ENCODE measurements at places on chromosomes 11 and 22.

DNA sequence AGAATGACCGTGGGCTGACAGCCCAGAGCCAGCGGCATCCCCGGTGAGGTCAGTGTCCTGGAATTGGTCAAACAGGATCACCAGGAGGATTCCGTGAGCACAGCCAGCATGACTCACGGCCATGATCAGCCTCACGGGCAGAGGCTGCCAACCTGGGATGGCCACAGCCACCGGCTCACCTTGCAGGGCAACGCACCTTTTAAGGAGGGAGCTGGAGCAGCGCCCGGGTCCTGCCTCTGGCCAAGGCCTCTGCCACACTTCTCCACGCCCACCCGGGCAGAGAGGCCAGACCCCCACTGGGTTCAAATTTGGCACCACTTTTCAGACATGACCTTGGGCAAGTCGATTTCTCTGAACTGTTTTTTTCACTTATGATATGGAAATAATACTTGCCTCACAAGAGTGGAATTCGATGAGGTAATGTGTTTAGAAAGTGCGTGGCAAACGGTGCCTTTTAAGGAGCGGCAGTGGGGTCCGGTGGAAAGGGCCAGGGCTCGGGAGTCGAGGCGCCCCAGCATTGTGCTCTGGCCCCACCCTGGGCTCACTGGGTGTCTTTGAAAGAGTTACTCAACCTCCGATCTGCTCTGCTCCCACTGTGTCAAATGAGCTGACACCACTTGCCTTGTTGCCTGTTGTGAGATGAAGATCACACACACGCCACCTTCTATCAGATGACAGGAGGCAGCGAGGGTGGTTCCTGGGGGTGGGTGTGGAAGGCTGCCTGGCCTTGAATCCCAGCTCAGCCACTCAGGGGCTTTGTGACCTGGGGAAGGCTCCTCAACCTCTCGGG lies 16.0 kb downstream of the TXN2 start:
- DNase-seq = peak; percentile 35

DNA sequence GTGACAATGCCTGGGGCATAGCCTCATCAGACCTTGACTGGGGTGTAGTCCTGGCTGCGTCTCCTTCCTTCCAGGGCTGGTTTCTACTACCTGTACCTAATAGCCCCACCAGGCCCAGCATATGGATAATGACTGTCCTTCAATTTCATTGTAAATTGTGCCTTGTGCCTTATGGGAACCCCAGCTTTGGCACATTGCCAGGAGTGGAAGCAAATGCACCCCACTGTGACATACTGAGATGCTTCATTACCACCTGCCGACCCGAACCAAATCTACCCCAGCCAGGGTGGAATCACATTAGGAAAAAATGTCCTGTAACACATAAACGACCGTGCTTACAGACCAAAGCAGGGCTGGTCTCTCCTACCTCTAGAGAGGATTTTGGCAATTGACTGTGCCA lies 7.3 kb downstream of the TOP3B start:
- no peak for DNase-seq

DNA sequence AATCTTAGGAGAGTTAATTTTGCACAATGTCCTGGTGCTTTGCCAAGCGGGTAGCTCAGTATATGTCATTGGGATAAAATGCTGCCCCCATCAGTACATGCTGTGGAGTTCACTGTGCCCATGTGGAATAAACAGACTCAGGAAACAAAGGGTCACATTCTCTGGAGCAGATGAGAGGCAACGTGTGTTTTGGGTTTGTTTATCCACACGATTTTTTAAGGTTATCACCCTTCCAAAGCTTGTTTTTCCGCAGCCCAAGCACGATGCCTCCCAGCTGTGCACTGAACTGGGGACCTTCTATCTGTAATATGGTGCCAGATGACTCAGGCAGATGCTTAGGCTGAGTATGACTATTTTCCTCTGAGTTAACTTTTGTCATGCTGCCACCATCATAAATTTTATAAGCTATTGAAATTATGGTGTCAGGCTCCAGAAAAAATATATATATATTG lies 6.5 kb downstream of the OR4D6 start:
- DNase-seq = no peak

GRCh38 chr22:47205554-47205953 lies 443.1 kb downstream of the TBC1D22A start:
- DNase-seq = no peak

DNA sequence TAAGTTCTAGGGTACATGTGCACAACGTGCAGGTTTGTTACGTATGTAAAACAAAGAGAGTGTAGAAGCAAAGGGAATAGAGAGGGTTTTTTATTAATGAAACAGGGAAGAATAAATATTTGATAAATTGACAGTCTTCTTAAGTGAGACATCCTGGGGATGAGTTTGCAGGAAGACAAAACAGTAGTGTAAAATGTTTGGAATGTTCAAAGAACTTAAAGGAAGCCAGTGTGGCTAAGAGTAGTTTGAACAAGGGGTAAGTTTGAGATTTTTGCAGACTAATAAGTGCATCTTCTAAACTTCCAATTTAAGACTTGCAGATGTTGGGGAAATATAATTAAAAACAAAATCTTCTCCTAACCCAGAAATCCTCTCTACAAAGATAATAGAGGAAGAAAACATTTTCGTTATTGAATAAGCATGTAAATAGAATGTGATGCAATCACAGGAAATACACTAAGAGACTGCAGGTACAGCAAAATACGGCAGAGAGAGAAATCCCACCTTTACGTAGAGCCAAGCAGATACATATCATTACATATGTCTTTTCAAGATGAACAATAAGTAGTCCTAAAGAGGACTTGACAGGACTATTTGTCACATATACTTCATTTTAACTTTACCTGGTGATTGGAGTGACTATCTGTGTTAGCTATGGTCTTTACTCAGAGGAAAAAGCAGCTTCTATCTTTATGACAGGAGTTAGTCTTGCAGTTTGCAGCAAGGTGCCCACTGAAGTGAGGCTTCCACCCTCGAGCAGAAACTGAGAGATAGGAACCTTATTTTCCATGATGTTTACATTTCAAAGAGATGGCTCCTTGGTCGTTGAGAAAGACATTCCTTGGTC lies 402.1 kb downstream of the CNTN5 start:
- no peak for DNase-seq

- DNase-seq = no peak
Observed at GRCh38 chr11:115930291-115930690, 426.1 kb upstream of the CADM1 start.

- no peak for DNase-seq
Observed at GRCh38 chr11:66915046-66915832, 42.9 kb downstream of the PC start.

DNA sequence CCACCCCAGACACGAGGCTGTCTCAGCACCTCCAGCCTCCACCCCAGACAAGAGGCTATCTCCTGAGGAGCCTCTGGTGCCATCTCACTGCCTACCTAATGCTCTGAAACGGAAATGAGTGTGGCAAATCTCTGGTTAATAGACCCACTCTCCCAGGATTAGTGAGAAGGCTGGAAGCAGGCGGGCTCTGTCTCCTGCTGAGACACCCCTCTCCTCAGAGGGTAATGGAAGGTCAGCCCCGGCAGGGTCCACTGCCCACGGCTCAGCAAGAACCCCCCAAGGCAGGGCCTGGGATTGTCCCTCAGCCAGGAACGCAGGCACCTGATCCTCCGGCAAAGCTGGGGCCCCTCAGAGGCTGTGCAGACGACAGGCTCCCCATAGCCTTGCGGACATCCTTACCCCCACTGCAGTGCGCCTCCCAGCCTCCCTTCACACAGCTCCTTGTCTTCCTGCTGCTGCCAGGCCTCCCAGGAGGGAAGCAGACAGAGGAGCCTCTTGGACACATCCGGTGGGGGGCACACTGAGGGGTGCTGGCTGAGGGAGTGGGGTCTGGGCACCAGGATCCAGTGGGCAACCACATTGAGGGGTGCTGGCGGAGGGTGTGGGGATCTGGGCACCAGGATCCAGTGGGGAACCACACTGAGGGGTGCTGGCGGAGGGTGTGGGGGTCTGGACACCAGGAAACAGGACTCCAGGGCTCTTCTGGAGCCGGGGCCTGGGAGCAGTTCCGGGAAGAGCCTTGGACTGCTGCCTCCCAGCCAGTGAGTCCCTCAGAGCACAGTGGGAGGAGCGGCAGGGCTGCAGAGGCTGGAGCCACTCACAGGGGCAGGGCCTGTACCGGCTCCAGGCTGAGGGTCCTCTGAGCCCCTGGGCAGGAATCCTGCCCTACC lies 13.1 kb downstream of the CHID1 start:
- no peak for DNase-seq

DNA sequence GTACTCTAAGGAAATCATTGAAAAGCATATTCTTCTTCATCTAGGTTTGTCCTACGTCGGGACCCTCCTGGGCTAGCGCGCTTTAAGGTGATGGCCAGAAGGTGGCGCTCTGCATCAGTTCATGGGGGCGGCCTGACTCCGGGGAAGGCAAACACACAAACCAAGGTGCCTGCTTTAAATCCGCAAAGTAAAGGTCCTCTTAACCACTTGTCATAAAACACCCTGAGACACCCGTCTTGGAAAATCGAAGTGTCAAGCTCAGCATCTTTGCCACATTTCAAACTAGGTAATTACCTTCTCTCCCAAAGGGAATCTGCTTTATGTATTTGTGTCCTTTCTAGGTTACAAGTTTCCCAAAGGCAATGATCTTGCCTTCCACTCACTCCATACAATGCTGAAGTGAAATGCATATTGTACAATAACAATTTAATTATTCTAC lies 33.9 kb downstream of the LMO2 start:
- peak; percentile 91 for DNase-seq

GRCh38 chr11:11251394-11251970 lies 101.6 kb downstream of the CSNK2A3 start:
- DNase-seq = no peak

DNA sequence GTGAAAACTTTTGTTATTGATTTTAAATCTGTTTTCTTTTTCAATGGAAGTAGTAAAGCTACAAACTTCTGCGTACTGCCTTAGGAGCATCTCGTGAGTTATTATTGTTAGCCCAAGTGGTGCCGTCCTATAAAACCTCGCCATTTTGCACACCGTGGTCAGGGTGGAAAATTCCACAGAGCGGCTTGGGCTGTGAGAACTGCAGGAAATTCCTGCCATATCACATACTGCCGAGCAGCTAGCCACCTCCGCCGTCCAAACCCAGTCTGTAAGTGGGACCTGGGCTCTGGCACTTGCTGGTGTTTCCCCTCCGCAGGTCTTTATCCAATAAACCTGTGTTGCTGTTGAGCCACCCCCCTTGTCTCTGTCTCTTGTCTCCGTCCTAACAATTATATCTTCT lies 88.0 kb upstream of the POU2AF2 start:
- DNase-seq = no peak

DNA sequence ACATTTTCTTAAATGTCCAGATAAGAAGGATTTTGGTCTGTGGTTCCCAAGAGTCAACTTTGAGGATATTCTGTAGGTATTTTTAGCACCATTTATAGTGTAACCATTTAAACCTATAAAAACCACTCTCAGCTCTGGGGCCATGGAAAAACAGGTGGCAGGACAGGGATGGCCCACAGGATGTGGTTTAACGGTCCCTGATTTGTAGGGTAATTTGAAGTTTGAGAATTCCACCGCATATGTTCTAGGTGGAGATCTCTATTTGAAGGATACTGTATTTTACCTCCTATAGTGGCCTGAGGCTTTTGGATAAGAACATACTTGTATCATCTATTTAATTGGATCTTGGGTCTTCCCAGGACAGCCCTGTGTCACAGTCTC lies 62.4 kb upstream of the IGLL5 start:
- no peak for DNase-seq

- DNase-seq = no peak
Observed at GRCh38 chr11:7605186-7605943, 67.9 kb downstream of the CYB5R2 start.

DNA sequence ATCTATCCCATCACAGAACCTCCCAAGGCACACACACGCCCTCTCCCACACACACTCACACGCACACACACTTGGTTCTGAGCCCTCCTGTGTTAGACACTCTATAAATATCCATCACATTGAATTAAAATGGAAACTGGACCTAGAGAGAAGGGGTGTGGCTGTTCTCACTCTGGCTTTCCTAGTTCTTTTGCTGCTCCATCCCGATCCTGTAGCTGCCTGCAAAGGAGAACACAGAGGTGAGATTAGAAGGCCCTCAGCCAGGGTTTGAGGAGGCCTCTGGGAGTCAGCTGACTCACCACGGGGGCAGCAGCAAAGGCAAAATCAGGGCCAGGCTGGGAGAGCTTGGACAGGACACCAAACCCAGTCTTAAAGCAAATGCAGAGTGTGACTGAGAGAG lies 192.3 kb upstream of the CADM1 start:
- DNase-seq = no peak

DNA sequence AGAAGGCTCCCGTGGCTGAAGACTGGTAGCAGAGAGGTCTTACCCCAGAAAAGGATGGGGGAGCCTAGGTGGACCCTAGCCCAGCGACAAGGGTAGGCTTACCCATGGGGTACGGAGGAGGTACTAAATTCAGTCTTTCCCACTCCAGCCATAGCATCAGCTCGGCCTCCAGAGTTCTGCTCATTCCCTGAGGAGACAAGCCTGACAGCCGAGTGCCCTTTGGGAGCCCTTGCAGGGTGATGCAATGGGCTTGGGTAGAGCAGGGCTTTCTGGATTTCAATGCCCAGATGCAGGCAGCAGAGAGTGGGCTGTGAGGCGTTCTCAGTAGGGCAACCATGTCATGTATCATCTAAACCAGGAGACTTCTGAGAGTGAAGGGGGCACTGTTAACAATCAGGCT lies 124.7 kb downstream of the MICAL2 start:
- no peak for DNase-seq

- no peak for DNase-seq
Observed at GRCh38 chr22:19880786-19881569, 26.3 kb upstream of the GNB1L start.

DNA sequence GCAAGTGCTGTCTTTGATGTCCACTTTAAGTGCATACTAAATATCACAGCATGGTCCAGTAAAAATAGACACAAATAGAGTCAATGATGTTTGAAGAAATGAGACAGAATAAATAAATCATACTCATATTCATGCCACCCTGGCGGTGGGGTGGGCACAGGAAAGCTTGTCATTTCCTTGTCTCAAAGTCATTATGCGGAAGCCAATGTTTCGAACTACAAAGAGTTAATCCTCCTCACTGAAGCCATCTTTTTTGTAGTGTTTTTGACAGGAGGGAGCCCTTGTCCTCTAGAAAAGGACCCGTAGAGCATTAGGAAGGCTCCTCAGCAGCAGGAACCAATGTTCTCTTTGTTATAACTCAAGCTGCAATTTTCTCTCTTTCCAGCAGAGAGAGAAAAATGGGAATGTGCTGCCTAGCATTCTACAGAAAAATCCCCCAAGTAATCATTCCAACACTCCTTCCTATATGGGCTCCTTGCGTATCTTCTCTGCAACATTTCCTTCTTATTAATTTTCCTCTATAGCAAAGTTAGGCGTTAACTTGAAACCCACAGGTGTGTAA lies 30.6 kb downstream of the SC5D start:
- DNase-seq = no peak

GRCh38 chr22:22682807-22683667 lies 38.6 kb downstream of the GGTLC2 start:
- no peak for DNase-seq

GRCh38 chr11:94007906-94008305 lies 13.2 kb upstream of the HEPHL1 start:
- no peak for DNase-seq

GRCh38 chr11:75031224-75031753 lies 42.6 kb downstream of the NEU3 start:
- DNase-seq = peak; percentile 86

- peak; percentile 42 for DNase-seq
Observed at GRCh38 chr11:102560555-102561011, 30.0 kb upstream of the MMP7 start.

GRCh38 chr11:108223348-108224149 lies 682 bp downstream of the ATM start:
- DNase-seq = peak; percentile 32
